ENCODE measurements at places on chromosomes 6 and 20. TPM values are rescaled to one million over a fixed set of nuclear protein-coding genes. Genes with fewer than 3 reads are reported as not detected.

The BHLHE23 gene
- not detected for polyA plus RNA-seq

The ARHGAP18 gene
- 78.3 TPM for polyA plus RNA-seq

The PARD6B gene
- polyA plus RNA-seq: 1.5 TPM

The TTK gene
- 0.37 TPM for polyA plus RNA-seq

The NOTCH4 gene
- 136 TPM for polyA plus RNA-seq

The EFHC1 gene
- polyA plus RNA-seq: 41.7 TPM

The IRAK1BP1 gene
- polyA plus RNA-seq: 2.0 TPM

The FAM83C gene
- 0.03 TPM for polyA plus RNA-seq

The TUBB2B gene
- 3.6 TPM for polyA plus RNA-seq

The SOX18 gene
- polyA plus RNA-seq: 16.2 TPM

The DEFB132 gene
- polyA plus RNA-seq: 0.03 TPM

The GGTLC1 gene
- polyA plus RNA-seq: not detected

The MTFR2 gene
- 0.97 TPM for polyA plus RNA-seq

The SLC17A2 gene
- not detected for polyA plus RNA-seq

The LY6G6C gene
- polyA plus RNA-seq: not detected

The BPIFB4 gene
- not detected for polyA plus RNA-seq

The STMND1 gene
- polyA plus RNA-seq: not detected

The LINC00237 gene
- polyA plus RNA-seq: not detected

The SAMD3 gene
- polyA plus RNA-seq: 3.9 TPM

The HSPA1B gene
- 29.0 TPM for polyA plus RNA-seq

The PGC gene
- 1.6 TPM for polyA plus RNA-seq

The CRIP3 gene
- polyA plus RNA-seq: 2.5 TPM

The MAS1L gene
- not detected for polyA plus RNA-seq

The EPB41L1 gene
- 46.8 TPM for polyA plus RNA-seq

The DEFB124 gene
- not detected for polyA plus RNA-seq

The COL21A1 gene
- 3.4 TPM for polyA plus RNA-seq

The OTOR gene
- polyA plus RNA-seq: not detected

The AHI1 gene
- 35.2 TPM for polyA plus RNA-seq

The RSPO4 gene
- polyA plus RNA-seq: 0.64 TPM

The MLN gene
- not detected for polyA plus RNA-seq

The AKAP12 gene
- 16.7 TPM for polyA plus RNA-seq

The SLC26A8 gene
- polyA plus RNA-seq: 0.20 TPM

The UST gene
- polyA plus RNA-seq: 17.2 TPM

The TFB1M gene
- polyA plus RNA-seq: 49.5 TPM

The RIOK1 gene
- 21.1 TPM for polyA plus RNA-seq

The DEFB115 gene
- not detected for polyA plus RNA-seq

The BPIFA1 gene
- polyA plus RNA-seq: not detected

The INSM1 gene
- 11.2 TPM for polyA plus RNA-seq

The TSHZ2 gene
- polyA plus RNA-seq: 29.9 TPM

The EYA2 gene
- 2.2 TPM for polyA plus RNA-seq

The TRIM10 gene
- not detected for polyA plus RNA-seq

The BTN1A1 gene
- not detected for polyA plus RNA-seq

The ENPP5 gene
- polyA plus RNA-seq: 9.7 TPM

Data from adrenal gland (tissue), 19 donors.